ENCODE measurements at places on chromosomes 2 and 18.

DNA sequence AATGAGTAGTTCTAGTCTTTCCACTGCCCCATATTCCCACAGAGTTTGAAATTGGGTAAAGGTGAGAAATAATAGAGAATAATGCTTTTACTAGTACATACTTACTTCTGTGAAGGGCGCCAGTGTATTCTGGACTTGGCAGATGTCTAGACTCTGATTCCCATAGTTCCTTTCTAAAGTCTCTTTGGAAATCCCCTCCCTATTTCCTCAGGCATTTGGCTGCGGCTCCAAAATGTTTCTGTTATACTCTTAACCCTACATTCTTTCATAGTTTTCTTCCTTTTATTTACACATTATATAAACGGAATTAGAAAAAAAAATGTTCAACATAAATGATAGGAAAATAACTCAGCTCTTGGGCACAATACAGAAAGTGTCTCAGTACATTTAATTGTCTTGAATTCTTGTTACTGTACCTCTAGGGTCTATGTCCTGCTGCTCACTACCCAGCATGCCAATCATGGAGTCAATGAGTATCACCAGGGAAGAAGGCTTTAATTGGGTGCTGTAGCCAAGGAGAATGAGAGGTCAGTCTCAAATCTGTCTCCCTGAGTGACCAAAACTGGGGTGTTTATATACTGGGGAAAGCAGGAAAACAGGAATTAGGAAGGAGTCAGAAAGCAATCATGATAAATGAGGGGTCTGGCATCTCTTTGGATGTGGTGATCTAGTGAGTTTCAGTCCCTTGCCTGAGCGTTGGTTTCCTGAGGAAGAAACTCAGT, 147.8 kb upstream of the MMADHC start:
- DNase-seq: peak; percentile 78

DNA sequence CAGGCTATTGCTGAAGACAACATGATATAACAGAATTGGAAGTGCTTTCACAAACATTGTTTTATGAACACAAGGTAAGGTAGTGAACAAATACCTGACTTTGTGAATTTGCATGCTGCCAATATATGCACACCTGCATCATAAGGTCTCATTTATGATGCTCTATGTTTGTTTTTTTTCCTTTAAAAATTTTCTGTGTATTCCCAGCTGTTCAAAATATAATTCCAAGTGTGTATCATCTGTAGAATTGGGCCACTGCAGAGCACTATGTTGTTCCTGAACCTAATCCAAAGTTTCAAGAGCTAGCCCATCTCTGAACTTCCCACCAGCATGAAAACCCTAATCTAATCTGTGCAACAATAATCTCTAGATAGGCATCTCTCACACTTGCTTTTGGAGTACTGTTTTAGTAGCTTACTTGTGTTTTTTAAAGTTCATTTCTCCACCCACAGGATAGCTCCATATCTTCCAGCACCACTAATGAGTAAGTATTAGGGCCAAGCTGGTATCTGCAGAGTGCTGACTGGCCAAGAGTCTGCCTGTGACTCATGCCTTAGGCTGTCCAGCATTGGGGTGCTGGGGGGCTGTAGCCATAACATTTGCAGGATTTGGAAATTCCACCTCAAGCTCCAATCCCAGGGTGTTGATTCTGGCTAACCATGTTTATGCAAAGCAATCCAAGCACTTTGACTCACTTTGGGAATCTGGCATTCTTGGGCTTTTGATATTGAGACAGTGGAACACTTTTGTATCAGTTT, 208.2 kb upstream of the REV1 start:
- peak; percentile 75 for DNase-seq

GRCh38 chr2:138355244-138355643, 146.3 kb upstream of the SPOPL start:
- DNase-seq: no peak

DNA sequence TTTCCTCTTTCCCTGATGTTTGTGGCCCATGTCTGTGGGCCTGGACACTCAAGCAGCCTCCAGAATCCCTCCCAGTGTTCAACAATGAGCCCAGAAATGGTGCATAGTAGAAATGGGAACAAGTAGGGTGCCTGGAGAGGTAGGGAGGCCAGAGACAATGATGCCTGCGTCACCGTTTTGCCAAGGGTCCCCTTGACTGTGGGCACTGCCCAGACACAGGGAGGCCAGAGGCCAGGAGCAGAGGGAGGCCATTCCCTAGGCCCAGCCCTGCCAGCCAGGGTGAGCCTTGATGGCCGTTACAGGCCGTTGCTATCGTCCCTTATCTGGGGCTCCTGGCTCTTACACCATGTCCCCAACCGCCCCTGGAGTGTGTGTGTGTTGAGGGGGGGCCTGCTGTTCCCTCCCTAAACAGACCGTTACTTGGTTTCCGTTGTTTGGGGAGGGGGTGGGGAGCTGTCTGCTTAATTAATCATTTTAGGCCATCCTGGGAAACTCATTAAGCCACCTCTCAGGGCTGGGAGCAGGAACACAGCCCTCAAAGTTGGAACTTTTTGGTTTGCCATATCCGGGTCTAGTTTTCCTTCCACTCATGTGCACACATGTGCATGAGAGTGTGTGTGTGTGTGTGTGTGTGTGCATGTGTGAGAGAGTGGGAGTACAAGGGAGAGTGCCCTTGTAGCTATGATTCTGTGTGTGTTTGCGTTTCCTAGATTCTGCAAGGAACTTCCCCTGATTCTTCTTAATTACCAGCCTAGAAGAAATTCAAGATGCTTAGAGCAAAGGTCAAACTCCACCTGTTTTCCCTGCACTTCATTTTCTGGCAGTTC, 135.2 kb upstream of the HAAO start:
- DNase-seq: no peak

DNA sequence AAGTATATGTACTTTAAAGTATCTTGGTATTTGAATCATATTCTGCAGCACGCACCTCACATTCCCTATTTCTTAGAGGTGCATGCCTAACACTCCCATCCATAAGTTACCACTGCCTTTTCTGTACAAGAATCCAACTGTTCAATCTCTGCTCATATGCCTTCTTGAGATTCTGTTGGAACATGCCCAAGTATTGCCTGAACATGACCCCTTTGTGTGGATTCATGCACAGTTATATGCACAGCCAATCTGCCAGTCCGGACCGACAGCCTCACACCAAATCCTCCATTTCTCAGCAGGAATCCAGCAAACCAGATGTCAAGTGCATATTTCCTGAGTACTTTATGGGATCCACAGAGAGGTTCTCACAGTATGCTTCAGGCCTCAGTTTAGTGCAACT, 222.0 kb downstream of the TMEM182 start:
- DNase-seq: no peak

- peak; percentile 54 for DNase-seq
Observed at GRCh38 chr18:69397096-69397495, 3.6 kb upstream of the DOK6 start.

GRCh38 chr18:44636241-44636640, 44.4 kb upstream of the SETBP1 start:
- no peak for DNase-seq

DNA sequence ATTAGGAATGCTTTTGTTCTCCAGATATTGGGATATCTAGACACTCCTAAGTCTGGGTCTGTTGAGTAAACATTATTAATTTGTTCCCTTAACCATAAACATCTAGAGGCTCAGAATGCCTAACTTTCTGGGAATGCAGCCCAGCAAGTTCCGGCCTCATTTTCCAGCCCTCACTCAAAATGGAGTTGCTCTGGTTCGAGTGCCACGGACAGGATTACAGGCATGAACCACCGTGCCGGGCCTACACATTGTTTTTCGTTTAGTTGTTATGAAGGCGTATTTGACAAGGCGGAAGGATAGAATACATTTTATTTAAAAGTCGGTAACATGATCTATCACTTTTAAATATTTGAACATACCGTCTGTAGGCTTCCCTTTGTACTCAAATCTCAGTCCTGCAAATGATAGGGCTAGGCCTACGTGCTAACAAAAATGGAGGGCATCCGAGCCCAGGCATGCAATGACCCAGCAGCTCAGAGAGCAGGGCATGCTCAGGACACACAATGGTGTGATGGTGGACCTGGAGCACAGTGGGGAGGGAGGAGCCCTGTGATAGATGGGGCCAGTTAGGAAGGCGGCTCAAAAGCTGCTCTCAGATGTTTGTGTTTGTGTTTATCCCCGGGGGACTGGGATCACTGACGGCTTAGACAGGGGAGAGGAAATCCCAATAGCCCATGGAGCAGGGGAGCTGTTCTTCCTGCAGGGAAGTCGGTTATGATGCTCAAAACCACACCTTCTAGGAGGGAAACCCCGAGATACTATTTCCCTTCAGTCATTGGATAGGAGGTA, 2.9 kb upstream of the SCYGR1 start:
- DNase-seq: no peak

GRCh38 chr2:9364791-9365497, 58.4 kb downstream of the ITGB1BP1 start:
- DNase-seq: no peak

DNA sequence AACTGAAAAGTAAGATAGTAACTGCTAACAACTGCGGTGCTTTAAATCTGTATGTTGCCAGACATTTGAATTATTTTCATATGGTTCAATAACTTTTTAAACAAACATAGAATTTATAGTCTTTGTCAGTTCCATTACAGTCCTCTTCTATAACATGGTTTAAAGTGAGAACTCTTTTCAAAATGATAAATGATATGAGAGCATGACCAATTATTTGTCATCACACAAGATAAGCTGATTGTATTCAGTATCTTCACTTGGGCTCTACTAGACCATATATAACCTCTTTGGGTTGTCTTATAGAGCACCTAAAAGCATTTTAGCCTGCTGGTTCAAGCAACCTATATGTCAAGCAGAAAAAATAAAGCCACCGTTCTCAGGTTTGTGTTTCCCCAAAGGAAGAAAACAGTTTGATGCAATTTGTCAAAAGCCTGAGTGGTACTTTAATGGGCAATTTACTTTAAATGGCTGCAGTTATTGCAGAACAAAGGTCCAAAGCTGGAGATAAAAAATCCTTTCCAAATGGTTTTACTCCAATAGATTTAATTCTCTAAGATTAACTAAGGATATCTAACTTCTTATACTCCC, 298.4 kb downstream of the FSIP2 start:
- DNase-seq: no peak

DNA sequence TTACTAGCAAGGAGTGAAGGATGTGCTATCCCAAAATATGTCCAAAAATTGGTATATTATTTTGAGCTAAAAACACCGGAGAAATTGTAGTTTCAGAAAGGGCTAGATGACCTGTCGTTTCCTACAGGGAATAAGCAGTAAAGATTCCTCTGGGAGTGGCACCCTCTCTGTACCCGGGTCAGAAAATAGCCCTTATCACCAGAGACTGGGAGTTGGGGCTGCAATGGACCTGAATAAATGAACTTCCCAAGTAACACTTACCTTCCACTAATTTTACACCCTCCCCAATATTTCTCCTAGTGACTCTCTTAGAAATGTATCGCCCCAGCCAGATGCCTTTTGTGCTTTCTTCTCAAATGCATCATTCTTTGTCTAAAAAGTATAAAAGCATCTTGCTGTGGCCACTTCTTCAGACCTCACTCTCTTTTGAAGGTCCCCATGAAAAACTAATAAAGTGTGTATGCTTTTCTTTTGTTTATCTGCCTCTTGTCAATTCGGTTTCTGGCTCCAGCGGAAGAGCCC, 734 bp upstream of the RMC1 start:
- no peak for DNase-seq

- DNase-seq: no peak
Observed at GRCh38 chr2:43636621-43637020, 439 bp upstream of the PLEKHH2 start.

DNA sequence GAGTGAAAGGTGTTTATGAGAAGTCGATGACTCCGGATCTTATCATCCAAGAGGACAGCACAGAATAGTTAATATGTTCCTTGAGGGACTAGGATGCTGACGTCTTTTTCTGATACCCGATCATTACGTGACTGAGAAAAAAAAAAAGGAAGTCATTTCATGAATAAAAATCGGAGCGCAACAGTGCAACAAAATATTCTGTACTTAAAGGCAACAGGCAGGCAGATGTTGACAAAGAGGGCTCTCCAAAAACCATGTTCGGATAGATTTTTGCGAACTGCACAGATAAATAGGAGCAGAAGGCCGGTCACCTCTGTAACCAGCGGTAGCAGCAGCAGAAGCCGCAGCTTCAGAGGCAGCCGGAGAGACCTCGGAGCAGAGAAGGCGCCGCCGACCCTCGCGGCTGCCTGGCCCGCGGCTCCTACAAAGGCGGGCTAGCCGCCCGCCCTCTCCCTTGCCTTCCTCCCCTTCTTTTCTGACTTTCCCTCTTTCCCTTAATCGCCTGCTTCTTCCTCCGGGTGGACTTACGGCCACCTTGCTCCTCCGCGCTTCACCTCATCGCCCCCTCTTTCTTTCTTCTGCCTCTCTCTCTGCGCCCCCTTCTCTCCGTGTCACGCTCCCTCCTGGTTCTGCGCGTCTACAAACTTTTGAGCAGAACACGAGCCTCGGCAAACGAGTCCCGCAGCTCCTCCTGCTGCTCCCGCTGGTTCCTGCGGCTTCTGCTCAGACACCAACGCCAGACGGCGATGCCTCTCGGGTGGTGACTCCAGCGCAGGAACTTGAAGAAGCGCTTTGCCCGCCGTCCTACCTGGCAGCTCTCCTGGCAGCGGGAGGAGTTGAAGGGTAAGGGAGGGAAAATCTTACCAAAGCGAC, at the start of gene ADCYAP1:
ADCYAP1 (plus strand) TSS at position 654 of the 873 bp plus-strand sequence. CDS start 516 bp downstream, outside the sequence.
- peak; percentile 10 for DNase-seq

DNA sequence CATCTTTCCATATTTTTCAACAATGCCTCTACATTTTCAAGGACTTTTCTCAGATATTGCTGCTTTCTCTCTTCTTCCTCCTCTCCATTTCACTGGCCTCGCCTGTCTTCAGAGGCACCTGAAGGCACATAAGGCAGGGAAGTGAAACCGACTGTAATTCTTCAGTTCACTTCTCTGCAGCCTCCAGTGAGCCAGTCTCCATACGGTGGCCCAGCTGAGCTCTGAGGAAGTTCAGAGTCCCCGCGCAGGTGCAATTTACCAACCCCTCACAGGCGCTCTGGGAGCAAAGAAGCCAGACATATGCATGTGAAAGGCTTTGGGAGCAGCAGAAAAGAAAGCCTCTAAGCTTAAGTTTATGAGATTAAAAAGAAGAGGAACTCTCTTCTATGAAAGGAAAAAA, 12.4 kb downstream of the KLHL14 start:
- no peak for DNase-seq

- no peak for DNase-seq
Observed at GRCh38 chr2:181673173-181673572, 7.1 kb downstream of the NEUROD1 start.

- peak; percentile 85 for DNase-seq
Observed at GRCh38 chr2:70541481-70542020, 12.1 kb downstream of the TGFA start.

DNA sequence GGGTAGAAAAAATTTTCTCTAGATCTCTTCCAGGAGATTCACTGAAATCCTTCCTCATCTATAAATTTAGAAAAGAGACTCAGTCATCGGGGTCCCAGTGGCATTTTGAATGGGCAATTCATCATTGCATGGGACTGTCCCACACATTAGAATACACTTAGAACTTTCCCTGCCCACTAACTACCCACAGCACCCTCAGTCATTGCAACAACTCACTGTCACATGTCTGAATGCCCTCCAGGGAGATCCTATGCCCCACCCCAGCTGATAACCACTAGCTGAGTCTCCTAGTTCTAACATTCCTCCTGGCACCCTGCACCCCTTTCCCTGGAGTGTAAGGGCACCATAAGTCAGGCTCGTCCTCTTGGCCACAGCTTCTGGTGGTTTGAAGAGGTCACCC, 89.6 kb downstream of the INSIG2 start:
- DNase-seq: peak; percentile 9

- no peak for DNase-seq
Observed at GRCh38 chr18:50622865-50623393, 63.0 kb downstream of the MAPK4 start.

- DNase-seq: peak; percentile 68
Observed at GRCh38 chr2:166373951-166374350, 1.8 kb downstream of the SCN9A start.
